ENCODE measurements at places on chromosomes 2 and 18.

DNA sequence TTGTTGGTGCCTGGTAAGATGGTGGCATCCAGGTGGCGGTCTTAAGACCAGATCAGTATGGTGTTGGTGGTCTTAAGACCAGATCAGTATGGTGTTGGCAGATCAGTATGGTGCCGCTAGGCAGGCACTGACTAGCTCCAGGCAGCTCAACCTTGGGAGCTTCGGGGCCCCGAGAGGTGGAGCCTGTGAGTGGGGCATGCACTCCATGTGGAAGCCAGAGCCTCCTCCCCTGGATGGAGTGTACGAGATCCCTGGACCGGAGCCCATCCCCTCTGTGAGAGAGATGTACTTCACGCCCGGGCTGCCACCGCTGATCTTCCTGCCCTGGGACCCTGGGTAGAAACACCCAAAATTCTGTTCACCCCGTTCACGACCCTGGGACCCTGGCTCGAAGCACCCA is 19.0 kb downstream of the MALT1 start:
- no peak for DNase-seq

DNA sequence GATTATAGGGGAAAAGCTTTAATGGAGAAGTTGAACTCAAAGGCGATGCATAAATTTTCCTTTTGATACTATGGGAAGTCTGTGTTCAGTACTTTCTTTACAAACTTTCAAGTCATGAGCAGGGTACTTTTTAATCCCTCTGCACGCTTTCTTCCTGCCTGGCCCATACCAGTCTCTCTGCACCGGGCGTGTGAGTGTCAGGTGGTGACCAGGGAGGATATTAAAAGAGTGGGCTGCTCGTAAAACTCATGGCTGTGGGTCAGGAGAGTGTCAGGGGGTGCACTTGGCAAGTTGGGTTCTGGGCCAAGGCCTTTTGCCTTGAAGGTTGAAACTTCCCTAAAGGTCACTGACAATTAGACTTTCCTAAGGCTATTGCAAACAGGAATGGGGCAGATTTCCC is 367.8 kb downstream of the GPD2 start:
- no peak for DNase-seq

GRCh38 chr2:55115761-55116597 is 65.7 kb upstream of the RTN4 start:
- peak; percentile 89 for DNase-seq

DNA sequence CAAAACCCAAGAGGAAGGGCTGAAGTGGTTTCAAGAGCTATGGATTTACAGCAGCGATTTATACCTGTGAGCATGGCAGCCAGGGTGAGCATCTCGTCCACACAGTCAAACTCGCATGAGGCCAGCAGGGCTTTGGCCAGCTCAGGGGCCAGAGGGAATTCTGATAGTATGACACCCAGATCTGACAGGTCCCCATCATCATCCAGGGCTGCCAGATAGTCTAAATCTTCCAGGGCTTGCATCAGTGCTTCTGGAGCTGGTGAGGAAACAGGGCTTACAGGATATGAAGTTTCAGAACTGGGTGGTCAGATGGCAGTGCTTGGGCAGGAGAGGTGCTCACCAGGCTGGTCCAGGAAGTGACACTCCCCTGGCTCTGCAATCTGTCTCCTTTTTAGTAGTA is 3.5 kb downstream of the DQX1 start:
- no peak for DNase-seq

DNA sequence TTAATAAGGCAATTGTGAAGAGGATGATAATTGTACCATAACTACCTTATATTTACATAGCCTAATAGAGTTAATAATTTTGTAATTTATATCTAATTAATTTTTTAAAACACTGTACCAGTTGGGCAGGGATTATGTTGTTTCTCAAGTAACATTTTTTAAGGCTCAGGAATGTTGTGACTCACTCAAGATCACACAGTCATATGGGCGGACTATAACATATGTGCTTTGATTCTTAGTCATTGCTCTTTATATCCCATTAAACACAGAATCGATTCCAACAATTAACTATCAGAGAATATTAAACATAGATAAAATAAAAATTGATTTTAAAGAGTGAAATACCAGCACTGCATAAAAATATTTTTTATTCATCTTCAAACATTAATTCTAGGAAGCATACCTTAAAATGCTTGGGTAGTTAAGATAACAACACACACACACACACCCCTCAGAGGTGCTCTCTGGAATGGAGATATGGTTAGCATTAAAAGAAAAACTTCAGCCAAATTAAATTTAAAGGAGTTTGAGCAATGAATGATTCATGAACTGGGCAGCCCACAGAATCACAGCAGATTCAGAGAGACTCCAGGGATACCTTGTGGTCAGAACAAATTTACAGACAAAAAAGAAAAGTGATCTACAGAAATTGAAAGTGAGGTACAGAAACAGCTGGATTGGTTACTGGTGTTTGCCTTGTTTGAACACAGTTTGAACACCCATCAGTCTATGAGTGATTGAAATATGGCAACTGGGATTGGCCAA is 869.4 kb upstream of the ID2 start:
- DNase-seq: no peak

DNA sequence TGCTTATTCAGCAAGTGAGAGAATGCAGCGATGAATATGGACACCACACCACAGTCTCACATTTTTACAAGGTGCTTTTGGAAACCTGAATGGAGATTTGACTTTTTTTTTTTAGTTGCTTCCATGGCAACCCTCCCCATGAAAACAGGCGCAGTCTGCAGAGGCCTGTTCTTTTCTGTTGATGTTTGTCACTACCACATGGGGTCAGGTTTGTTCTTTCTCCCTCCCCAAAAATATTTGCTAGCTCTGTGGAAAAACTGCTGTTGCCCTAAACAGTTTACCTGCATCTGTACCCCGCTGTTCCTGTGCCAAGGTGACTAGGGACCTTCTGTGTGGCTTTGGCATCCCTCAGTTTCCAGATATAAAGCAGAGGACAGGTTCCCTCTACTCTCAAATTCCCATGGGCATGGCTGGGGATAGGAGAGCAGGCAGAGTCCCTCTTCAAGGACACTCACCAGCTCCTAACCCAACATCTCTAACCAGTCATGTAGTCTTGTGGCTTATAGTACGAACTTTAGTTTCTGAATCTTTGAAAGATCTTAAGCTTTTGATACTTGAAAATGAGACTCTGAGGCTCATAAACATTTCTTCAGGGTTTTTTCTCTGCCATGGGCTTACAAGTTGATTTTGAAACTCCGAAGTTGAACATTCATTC is 14.7 kb upstream of the MAPRE2 start:
- DNase-seq: peak; percentile 28

DNA sequence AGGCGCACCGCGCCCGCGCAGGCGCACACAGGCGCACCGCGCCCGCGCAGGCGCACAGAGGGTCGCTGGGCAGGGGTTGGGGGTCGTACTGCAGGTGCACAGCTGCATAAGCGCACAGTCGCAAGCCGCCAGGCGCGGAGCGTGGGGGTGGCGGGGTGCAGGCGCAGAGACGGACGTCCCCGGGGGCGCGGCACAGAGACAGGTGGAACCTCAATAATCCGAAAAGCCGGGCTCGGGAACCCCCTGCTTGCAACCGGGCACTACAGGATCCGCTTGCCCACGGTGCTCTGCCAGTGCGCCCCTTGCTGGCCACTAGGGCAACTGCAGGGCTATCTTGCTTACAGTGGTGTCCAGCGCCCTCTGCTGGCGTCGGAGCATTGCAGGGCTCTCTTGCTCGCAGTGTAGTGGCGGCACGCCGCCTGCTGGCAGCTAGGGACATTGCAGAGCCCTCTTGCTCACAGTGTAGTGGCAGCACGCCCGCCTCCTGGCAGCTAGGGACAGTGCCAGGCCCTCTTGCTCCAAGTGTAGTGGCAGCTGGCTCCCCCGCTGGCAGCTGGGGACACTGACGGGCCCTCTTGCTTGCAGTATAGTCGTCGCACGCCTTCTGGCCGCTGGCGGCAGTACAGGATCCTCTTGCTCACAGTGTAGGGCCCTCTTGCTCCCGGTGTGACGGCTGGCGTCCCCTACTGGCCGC is 34.9 kb downstream of the FAM110C start:
- no peak for DNase-seq

GRCh38 chr2:30664761-30665358 is 142.4 kb downstream of the CAPN13 start:
- DNase-seq: peak; percentile 96

DNA sequence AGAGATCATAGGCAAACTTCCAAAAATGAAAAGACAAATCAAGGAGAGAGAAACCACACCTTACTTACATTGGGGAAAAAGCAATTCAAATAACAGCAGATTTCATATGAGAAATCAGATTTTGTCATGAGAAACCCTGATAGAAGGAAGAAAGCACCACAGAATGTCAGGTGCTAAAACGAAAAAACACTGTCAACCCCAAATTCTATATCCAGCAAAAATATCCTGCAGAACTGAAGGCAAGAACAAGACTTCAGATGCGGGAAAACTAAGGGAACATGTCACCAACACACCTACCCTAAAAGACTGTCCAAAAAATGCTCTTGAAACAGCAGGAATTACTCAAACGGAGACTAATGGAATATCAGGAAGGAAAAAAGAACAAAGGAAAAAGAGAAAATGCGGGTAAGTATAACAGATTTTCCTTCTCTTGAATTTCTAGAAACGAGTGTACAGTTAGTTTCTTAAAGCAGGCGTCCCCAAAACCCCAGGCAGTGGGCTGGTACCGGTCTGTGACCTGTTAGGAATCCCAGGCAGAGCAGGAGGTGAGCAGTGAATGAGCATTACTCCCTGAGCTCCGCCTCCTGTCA is 7.3 kb upstream of the ID2 start:
- no peak for DNase-seq

DNA sequence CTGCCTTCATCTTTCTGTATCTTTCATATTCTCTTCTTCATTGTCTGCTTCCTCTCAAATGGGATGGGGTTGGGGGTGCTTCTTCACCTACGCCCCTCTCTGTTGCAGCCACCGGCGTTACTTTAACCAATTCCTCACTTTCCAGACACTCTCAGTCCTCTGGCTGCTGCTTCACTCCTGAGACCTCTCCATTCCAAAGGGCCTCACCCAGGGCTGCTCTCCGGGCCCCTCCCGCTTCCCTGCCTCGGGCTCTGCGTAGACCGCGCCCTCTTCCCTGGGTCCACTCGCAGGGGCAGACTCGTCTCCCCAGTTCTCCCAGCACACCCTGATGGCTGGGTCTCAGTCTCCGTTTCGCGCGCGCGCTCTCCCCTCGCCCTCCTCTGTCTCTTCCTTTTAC is 926 bp downstream of the SERPINB8 start:
- DNase-seq: no peak

DNA sequence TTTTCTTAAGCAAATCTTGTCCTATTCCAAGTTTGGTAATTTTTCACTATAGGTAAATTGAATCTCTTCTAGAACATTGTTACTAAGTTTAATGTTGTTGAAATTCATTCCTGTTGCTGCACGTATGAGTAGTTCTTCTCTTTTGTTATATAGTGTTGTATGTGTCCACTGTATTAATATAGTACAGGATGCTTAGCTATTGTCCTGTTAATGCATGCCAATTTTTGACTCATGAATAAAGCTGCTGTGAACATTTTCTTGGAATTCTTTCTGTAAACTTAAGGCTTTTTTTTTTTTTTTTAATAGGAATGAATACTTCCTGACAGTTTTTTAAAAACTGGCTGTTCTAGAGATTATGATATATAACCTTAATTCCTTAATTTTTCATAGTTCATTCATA is 326.9 kb downstream of the SLC4A3 start:
- peak; percentile 28 for DNase-seq

DNA sequence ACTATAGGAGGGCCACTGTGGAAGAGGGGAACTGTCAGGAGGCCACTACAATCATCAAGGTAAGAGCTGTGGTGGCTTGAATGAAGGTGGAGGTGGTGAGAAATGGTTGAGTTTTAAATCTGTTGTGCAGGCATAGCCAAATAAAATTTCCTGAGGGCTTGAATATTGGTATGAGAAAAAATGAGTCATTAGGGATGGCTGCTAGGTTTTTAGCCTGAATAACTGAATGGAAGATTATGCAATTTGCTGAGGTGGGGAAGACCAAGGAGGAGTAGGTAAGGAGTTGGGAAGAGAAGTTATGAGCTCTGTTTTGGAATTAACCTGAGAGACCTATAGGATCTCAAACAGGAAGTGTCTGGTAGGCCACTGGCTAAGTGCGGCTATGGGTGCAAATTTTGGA is 84.0 kb downstream of the KLHL14 start:
- DNase-seq: no peak

DNA sequence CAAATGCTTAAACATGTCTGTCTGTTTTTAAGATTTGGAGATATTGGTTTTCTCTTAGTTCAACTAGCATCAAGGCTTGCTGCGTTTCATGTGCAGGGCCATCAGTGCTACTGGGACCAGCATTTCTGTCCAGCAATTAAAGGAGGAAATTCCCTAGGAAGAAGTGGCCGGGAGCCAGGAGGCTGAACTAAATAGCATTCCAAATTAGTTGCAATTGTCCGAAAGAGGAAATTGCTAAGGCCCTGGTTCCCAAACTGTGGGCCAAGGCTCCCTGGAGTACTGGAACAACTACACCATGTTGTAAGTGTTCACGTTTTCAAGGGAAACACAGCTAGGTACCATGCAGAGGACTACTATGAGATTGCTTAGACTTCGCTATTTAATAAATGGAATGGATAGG is 257.9 kb downstream of the PTPRM start:
- peak; percentile 16 for DNase-seq

GRCh38 chr18:79107886-79108285 is 38.7 kb downstream of the ATP9B start:
- DNase-seq: no peak

- DNase-seq: no peak
Measured at GRCh38 chr2:96664366-96664925, 21.9 kb downstream of the FER1L5 start.

DNA sequence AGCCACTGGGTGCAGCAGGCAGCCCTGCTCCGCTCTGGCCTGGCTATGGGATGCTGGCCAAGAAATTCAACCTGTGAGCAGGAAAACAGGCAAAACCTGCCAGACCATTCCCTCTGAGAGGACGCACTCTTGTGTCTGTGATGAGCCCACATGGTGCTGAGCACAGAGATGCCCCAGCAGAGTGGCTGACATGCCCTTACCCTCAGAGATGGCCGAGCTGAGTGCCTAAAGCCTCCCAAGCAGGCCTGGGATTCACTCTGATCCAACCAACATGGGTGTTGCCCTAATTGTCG is 34.3 kb upstream of the TAF1B start:
- DNase-seq: no peak

DNA sequence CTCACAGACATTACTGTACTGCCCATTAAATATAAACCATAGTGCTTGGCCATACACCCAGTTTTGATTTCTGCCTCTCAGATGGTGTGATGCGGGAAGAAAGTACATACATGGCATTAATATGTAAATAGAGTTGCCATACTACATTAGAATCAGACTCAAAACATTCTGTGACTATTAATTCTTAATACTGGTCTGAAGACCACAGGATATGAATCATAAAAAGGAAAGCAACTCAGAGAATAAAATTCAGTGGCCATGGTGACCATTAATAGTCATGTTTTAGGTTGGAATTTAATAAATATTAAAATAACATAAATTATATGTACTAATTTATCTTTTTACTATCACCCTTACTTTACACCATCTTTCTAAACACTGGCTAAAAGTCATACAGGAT is 33.0 kb upstream of the WDR75 start:
- no peak for DNase-seq

GRCh38 chr2:139165041-139165440 is 384.9 kb upstream of the NXPH2 start:
- no peak for DNase-seq

- peak; percentile 22 for DNase-seq
Measured at GRCh38 chr2:85326406-85327159, 1.2 kb downstream of the TGOLN2 start.

Data from M059J (cell line).